Left colon (tissue), 2 donors: ENCODE measurements at places on chromosomes 6 and 20. TPM values are rescaled to one million over a fixed set of nuclear protein-coding genes. Genes with fewer than 3 reads are reported as not detected.

GLP1R gene
- not detected for total RNA-seq

PXT1 gene
- total RNA-seq, result not detected

IBTK gene
- 45.2 TPM for total RNA-seq

MCHR2 gene
- not detected for total RNA-seq

C20orf204 gene
- total RNA-seq, result 1.7 TPM
